T-cell (primary cell): ENCODE measurements at places on chromosomes 2 and 18.

DNA sequence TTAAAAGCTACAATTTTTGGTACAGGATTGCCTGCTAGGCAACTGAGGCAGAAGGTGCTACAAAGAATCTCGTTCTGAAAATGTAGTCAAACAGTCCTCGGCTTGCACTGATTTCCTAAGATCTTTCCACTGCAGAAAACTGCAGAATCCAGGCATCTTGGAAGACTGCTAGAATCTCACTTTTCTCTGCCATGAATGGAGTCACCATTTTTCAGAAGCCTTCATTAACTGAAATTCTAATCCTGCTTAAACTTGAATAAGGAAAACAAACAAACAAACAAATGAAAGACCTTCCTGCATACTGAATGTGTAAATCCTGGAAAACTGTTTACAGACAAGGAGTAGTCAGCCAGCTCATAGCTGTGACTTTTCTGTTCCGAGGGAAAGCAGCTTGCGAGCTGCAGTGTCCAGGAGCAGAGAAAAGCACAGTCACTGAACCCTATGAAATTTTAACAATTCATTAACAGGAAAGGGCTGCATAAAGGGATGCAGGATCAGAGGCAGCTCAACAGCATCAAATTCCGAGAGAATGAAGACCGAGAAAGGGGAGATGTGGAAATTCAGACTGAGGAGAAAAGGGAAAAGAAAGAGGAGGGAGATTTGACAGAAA is 210.5 kb upstream of the PIK3C3 start:
- DNase-seq: no peak

DNA sequence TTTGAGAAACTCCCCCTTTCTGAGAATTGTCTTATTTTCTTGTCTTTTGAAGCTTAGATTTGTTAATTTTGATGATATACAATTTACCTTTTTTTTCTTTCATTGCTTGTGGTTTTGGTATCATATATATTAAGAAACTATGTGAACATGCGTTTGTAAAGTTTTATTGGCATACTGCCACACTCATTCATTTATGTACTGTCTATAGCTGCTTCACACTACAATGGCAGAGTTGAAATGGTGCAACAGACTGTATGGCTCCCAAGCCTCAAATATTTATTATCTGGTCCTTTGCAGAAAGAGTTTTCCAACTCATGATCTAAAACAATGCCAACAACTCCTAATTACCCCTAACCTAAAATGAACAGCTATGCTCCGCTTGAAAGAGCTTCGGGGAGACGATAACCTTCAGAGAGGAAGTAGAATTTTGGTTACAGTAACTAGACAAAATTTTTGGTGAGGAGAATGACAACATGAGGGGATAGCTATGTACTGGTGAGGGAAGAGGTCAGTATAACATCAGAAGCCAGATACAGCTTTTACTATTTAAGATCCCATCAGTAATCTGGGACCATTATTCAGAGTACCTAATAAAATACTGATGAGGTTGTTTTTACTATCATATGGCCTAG is 16.1 kb downstream of the PPP3R1 start:
- no peak for DNase-seq

GRCh38 chr2:151361674-151362370 is 4.4 kb downstream of the TNFAIP6 start:
- DNase-seq: no peak

DNA sequence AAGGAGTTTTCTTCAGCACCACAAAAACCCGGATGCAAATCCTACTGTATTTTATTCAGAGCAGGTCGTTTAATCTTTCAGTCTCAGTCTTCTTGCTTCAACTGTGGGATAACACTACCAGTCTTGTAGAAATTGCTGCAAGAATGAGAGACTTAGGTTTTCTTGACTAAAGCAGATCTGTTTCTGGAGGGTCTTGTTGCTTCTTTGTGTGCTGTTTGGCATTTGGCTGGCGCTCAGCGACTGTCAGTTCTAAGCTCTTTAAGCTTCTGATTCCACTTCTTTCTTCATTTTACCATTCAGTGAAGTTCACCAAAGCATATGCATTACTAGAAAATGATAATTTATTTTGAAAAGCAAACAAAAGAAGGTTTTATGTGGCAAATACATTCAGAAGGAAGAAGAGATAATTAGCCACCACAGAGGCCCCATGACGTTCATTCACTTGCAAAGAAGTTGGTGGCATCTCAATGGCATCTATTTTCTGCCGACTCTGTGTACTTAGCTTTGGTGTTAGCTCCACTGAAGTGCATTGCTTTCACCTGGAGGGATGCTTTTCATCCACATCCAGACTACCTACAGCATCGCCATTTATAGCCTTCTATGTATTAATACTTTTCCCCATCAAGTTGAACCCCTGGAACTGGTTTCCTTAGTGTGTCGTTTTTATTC is 53.7 kb downstream of the TRIB2 start:
- DNase-seq: no peak

- DNase-seq: no peak
Observed at GRCh38 chr2:126664639-126665038, 8.7 kb downstream of the GYPC start.
